ENCODE measurements at places on chromosomes 2 and 18.

DNA sequence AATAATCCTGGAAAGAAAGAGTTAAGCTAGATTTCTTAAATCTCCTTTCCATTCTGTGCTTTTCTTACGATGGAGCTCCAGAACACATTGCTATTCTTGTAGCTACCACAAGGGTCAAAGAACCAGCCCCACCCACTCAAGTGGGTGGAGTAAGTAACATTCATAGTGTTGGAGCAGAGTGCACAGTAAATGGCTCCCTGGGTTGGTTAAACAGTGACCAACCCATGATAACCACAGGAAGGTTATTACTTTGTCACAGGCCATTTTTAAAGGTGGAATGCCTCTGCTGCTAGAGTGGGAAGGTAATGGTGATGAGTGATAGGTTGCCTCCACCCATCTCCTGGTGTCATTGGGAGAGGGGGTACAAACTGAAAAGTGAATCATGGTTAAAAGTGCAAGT is 13.9 kb downstream of the ARPC2 start:
- peak; percentile 62 for DNase-seq

- no peak for DNase-seq
These were observed 47.6 kb downstream of the GPD2 start for GRCh38 chr2:156483741-156484173.

DNA sequence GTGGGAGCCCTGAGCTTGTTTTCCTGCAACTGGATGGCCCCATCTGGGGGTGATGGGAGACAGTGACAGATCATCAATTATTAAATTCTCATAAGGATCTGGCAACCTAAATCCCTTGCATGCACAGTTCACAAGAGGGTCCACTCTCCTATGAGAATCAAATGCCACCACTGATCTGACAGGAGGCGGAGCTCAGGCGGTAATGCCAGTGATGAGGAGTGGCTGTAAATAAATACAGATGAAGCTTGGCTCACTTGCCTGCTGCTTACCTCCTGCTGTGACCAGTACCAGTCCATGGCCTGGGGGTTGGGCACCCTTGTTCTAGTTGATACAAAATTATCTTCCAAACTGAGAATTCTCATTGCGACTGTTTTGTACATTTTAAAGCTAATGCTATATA is 258.6 kb downstream of the CTNNA2 start:
- no peak for DNase-seq

- peak; percentile 72 for DNase-seq
These were observed 23.2 kb downstream of the MEMO1 start for GRCh38 chr2:31987454-31988220.

DNA sequence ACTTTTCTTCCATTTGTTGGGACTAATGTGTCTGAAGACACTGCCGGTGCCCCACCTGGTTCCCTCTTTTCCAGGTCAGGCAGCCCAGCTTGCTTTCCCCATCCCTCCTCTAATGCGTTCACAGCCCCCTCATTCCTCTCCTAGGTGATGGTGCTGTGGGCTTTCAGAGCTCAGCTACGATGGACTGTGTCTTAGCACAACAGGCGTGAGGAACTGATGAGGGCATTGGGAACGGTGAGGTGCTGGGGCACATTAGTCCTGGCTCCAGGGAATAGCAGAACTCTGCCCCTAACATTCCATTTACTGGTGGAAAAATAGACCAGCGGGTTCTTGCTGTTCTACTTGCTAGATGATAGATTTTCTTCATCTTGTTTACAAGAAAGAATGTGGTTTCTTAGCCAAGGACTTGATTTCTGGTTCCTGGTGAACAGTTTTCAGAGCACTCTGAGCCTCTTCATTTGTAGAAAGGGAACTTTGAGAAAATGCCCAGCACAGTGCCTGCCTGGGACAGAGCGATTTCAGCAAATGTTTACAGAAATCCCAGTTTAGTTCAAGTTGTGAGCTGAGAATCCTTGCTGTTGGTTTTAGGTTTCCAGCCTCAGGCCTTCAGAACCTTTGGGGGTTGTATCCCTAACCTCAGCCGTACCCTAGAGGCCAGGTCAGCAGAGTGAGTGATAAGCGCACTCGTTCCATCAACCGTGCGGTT is 42.5 kb downstream of the LDLRAD4 start:
- DNase-seq = no peak

DNA sequence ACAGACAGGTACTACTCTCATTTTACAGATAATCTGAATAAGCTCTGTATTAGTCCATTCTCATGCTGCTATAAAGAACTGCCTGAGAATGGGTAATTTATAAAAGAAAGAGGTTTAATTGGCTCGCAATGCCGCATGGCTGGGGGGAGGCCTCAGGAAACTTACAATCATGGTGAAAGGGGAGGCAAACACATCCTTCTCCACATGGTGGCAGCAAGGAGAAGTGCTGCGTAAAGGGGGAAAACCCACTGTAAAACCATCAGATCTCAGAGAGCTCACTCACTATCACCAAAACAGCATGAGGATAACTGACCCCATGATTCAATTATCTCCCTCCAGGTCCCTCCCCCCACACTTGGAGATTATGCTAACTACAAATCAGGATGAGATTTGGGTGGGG is 254.4 kb downstream of the KCNE4 start:
- DNase-seq = no peak

DNA sequence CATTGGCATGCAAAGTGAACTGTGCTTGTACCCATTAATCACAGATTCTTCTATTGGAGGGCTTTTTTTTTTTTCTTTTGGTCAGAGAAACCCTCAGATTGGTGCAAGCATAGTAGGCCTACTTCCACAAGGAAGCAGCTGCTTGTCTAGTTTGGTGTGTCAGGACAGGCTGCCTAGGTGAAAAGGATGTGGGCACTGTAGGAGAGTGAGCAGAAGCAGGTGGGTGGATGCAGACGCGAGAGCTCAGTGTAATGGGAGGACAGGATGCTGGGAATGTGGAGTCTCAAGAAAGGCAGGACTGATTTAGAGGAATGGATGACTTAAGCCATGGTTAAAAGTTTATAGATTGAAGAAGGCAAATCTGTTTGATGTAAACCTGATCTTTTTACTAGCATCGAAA is 3.1 kb downstream of the ELP2 start:
- no peak for DNase-seq

GRCh38 chr2:86274265-86274917 is 63.0 kb downstream of the REEP1 start:
- peak; percentile 52 for DNase-seq

DNA sequence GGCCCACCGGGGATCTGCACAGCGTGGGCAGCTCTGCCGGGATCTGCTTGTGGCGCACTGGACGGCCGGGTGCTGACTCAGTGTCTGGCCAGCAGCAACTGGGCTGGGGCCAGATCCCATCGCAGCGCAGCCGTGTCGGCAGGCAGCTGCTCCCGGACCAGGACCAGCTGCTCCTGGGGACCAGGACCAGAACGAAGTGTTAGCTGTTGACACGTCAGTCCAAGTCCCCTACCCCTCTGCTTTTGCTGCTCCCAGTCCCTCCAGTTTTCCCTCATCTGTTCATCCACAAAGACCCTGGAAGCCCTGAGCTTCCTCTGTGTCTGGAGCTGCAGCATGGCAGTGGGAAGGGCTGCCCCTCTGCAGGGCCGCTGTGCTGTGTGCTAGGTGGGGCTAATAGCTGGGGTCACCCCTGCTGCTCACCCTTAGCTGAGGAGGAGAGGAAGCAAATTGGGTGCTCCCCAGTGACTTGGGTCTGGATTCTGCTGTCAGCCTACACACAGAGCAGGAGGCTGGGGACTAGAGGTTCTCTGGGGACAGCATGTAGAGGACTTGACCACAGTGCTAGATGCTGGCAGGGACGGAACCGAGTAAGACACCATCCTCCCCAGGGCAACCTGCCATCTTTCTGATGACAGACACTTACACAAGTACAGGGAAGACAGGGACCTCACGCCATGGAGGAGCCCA is 16.9 kb upstream of the KIF1A start:
- DNase-seq = no peak

GRCh38 chr18:44541781-44542180 is 138.9 kb upstream of the SETBP1 start:
- DNase-seq = no peak

DNA sequence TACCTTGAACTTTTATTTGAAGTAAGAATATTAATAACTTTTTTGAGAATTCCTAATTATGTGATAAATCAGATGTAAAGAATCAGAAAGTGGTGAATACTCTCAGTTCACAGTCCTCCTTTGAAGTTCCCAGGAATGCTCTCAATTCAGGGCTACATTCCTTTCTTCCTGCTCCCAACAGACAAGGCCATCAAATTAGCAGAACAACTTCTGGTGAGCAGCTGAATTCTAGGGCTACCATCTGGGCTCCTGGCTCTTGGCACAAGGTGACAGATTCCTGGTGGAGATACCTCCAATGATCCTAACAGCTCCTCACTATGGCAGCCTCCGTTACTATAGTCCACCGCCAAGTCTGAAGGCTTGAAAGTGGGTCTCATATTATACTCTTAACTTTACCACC is 37.8 kb upstream of the OLA1 start:
- DNase-seq = no peak

- no peak for DNase-seq
These were observed 14.6 kb upstream of the RIT2 start for GRCh38 chr18:43129946-43130524.

DNA sequence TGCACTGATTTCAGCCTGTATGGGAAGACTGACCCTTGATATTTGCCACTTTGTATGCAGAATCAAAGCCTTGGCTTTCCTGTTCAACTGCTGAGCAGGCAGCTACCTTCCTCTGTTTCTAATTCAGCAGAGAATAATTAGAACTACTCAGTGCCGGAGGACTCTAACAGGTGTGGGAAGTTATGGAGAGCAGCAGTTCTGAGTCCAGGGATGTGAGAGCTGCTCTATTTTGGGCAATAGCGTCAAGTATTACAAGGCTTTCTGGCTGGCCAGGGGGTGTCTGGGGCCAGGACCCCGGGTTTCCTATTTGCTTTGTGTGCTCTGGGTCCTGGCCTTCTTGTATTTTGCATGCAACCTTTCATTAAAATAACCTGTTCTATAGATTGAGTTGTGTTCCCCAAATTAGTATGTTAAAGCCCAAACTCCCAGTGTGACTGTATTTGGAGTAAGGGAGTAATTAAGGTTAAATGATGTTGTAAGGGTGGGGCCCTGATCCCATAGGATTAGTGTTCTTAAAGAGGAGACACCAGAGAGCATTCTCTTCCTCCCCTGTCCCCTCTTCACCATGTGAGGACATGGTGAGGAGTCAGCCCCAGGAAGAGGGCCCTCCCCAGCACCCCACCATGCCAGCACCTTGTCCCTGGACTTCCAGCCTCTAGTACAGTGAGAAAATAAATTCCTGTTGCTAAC is 5.6 kb upstream of the NTSR2 start:
- no peak for DNase-seq
